ENCODE measurements at places on chromosomes 5 and 9. TPM values are rescaled to one million over a fixed set of nuclear protein-coding genes. Genes with fewer than 3 reads are reported as not detected.

The COL5A1 gene
- 12.7 TPM for total RNA-seq

The HEMGN gene
- total RNA-seq = not detected

The ANKRD18A gene
- 3.0 TPM for total RNA-seq

The C5orf22 gene
- 16.3 TPM for total RNA-seq

The ADGRD2 gene
- not detected for total RNA-seq

The CCL19 gene
- total RNA-seq = 0.70 TPM

All from Right ventricle myocardium superior (tissue), 1 donor.